ENCODE measurements at places on chromosomes 13 and 19. TPM values are rescaled to one million over a fixed set of nuclear protein-coding genes. Genes with fewer than 3 reads are reported as not detected.
A peak's percentile ranks its signal among the peaks of the same experiment; 100 is the strongest.

DNA sequence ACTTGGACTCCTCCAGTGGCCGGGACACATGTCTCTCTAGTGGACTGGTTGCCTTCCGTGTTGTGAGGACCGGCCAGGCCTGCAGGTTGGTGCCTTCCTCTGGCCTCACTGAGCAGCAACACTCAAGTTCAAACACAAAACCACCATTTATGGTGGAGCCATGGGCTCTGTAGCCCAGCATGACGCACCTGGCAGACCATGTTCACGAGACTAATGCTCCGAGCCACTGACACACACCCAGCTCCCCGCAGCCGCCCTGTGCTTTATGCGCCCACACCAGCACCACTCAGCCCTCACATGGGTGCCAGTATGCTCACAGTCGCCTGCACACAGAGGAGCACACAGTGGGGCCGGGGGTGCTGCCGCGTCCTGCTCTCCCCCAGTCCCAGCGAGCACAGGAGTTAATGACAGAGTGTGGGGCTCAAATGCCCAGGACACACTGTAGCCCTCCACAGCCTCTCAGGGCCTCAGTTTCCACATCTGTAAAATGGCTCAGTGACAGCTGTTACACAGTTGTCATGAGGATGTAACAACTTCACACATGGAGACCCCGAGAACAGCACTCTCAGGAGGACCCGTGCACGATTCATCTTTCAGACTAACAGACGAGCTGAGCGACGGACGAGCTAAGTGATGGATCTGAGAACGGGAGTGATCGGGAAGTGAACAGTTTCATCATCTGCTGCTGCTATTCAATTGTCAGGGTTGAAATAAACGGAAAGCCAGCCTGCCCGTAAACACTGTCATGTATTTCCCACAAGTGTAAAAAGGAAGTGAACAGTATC, 7.8 kb downstream of the GAS6 start:
- no peak for DNase-seq

- DNase-seq = no peak
Measured at GRCh38 chr19:18289471-18290301, 8.3 kb upstream of the JUND start.

DNA sequence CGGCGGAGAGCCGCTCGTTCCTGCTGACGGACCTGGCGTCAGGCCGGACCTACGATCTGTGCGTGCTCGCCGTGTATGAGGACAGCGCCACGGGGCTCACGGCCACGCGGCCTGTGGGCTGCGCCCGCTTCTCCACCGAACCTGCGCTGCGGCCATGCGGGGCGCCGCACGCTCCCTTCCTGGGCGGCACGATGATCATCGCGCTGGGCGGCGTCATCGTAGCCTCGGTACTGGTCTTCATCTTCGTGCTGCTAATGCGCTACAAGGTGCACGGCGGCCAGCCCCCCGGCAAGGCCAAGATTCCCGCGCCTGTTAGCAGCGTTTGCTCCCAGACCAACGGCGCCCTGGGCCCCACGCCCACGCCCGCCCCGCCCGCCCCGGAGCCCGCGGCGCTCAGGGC, 8.4 kb downstream of the LRFN3 start:
- DNase-seq = no peak

GRCh38 chr19:44894052-44894400, 3.0 kb downstream of the TOMM40 start:
- DNase-seq = no peak

- no peak for DNase-seq
Measured at GRCh38 chr13:112842343-112842856, 126.6 kb upstream of the MCF2L start.

GRCh38 chr19:3697671-3698385, 2.4 kb downstream of the PIP5K1C start:
- no peak for DNase-seq

DNA sequence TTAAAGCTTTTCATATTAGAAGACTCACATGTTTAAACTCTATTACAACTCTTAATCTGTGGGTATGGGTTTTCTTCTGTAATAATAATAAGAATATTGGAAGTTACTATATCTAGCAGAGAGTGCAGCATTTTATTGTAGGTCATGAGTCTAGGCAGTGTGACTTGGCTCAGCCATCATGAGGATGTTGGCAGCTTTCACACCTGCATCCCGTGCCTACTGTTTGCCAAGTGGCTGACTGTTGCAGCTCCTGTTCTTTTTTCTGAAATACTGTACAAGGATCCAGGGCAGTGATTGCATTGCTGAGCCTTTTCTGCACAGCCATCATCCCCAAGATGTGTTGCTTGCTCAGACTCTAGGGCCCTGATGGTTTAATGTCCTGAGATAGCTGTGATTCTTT, 47.4 kb downstream of the MTUS2 start:
- DNase-seq = no peak

- no peak for DNase-seq
Measured at GRCh38 chr13:24274452-24275021, 34.8 kb upstream of the C1QTNF9 start.

- no peak for DNase-seq
Measured at GRCh38 chr19:7718668-7719067, 13.2 kb downstream of the CLEC4G start.

DNA sequence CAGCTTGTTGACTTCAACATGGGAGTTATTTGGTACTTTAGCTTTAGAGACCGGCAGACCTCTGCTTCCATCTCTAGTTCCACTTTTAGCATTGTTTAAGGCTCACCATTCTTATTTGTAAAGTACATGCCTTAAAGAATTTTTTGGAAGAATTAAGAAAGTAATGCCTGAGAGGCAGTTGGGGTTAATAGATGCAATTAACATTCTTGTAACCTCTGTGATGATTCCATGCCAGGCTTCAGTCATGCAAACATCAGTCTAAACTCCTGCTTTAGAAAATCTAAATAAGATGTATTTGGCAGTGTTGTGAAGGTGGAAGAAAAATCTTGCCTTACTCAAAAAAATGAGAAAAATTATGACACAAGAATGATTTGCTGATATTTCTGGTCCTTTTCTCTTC, 79.9 kb upstream of the UBAC2 start:
- DNase-seq = peak; percentile 36

DNA sequence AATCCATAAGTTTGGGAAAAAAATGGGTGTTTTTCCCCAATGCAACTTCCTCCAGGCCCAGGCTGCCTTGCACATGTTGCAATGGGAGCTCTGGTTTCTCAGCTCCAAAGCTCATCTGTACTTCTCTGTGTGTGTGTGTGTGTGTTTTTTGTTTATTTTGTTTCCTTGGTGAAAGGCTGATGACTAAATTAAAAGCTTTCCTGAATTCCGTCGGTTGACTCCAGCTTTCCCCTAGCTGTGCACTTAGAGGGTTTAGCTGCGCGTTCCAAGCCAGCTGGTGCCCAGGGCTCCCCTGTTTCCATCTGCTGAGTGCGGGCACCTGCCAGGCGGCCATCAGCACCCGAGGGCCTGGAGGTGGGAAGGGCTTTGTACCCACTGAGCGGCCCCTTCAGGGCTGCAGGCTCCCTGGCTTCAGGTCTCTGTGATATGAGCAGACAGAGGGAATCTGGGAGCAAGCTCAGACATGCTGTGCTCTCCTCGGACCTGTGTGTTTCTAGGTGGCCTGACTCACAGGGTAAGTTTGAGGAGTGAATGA, 129.1 kb upstream of the SOX1 start:
- no peak for DNase-seq

DNA sequence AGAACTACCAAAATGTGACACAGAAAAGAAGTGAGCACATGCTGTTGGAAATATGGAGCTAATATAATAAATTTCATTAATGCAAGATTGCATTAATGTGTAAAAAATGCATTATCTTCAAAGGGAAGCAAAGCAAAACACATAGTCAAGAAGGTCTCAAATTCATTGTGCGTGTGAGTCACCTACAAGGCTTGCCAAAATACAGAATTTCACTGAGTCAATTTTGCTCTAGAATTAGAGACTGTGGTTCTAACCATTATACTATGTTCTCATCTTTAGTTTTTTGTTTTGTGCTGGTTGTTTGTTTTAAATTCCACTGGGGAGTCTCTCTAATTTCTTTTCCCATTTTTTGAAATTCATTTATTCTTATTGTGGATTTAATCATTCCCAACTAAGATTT, 149.8 kb upstream of the SLITRK1 start:
- DNase-seq = no peak

DNA sequence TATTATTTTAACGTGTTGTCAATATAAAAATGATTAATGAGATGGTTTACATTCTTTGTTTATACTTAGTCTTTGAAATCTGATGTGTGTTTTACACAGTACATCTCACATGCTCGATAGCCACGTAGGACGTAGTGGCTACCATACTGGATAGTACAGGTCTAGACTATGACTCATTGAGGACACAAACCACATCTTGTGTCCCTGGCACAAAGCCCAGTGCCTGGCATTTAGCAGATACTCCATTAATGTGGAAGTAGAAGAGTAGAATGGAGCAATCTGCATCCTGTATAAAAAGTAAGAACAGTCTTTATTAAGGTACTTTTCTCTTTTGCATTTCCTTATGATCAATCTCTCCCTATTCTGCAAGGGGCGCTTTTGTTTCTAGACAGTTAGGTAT, 49.0 kb upstream of the FRY start:
- DNase-seq = peak; percentile 43

DNA sequence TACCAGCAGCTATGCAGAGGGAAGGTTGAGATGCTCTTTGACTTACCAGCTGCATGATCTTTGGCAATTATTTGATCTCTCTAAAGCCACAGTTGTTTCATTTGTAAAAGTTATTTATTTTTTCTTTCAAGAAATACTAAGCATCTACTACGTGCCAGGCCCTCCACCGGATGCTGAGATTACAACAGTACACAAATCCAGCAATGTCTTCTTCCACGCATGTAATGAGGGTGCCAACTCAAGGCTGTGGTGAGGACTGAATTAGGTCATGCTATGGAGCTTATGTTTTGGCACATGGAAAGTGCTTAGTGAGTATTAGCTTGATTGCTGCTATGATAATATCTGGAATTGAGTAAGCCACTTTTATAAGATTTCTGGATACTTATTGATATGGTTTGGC, 358.2 kb downstream of the IRS2 start:
- DNase-seq = no peak

DNA sequence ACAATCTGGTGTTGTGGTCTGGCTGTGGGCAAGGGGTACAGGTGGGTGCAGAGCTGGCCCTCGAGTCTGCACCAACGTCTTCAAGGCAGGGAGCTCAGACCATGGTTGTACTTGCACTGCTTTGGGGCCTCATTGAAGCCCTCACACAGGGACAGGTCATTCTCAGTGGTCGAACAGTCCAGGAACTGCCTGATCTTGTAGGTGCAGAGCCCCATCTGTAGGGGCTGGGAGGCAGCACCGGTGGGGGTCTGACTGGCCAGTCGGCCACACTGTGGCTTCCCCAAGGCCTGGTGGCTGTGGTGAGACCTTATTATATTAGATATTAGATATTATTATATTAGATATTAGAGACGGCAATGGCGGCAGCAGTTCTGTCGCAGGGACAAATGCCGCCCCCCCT, 14.0 kb downstream of the S1PR2 start:
- no peak for DNase-seq

- no peak for DNase-seq
Measured at GRCh38 chr19:29117926-29118325, 95.0 kb downstream of the UQCRFS1 start.

GRCh38 chr13:63948045-63948444, 2532.4 kb upstream of the PCDH20 start:
- DNase-seq = no peak

GRCh38 chr19:35214766-35215422, 13.6 kb downstream of the FAM187B start:
- DNase-seq = no peak

DNA sequence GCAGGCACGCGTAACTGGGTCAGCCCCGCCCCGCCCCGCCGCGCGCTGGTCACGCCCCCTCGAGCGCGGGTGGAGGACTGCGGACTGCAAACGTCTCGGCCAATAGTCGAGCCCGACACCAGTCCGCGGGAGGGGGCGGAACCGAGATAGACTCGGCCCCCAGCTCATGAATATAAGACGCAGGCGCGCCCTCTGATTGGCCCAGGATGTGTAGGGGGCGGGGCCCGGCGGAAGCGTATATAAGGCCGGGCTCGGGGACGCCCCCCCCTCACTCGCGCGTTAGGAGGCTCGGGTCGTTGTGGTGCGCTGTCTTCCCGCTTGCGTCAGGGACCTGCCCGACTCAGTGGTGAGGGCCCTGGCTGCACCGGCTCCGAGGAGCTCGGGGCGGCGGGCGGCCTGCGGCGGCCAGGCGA, at the start of gene CIRBP:
Gene CIRBP, plus strand, starts transcription at position 268 of the 413 bp plus-strand sequence. CDS start 1,602 bp downstream, outside the sequence.
- peak; percentile 99 for DNase-seq

DNA sequence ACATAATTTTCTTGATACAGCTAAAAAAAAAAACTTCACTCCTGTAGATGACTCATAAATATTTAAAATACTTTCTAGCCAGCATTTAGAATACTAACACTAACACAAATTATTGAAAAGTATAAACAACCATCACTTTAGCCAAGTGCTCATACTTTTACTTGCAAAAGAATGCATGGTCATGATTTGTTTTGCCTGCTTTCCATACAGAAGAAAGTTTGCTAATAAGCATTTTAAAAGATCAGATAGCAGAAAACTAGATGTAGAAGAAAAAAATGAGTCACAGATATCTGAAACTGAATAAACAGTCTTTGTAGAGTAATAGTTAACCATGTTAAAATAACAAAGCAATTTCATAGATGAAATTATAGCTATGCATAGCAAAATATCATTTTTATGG, 2280.4 kb upstream of the PCDH20 start:
- no peak for DNase-seq

DNA sequence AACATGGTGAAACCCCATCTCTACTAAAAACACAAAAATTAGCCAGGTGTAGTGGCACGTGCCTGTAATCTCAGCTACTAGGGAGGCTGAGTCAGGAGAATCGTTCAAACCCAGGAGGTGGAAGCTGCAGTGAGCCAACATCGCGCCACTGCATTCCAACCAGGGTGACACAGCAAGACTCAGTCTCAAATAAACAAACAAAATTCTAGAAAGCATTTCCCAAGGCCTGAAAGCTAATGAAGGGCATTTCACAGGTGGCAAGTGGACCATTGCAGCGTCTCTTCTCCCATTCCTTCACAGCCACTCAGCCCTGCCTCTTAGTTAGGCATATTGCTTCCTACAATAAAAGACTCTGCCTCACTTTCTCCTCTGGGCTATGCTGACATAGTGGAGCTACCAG, 13.5 kb upstream of the RXFP2 start:
- peak; percentile 39 for DNase-seq

DNA sequence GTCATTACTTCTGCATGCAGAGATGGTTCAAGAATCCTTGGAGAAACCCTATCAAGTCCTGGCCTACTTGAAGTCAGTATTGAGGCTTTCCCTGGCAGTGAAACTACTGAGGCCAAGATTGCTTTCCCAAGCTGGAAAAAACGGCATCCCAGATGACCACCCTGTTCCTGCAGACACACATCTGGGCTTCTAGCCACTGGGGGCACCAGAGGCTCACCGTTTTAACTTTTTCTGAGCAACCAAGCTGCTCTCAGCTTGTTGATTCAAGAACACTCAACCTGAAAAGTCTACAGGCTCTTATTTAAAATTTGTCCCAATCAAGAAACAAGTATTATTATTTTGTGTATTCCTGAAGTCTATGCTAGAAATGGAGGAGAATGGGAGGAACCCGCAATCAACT, 66.6 kb downstream of the SPRYD7 start:
- no peak for DNase-seq

RASGRP4 gene
- not detected for total RNA-seq

DIAPH3 gene
- total RNA-seq = 33.9 TPM

CALR3 gene
- total RNA-seq = not detected

CA11 gene
- not detected for total RNA-seq

CFD gene
- 3.3 TPM for total RNA-seq

MADCAM1 gene
- not detected for total RNA-seq

LILRA5 gene
- total RNA-seq = not detected

EDDM13 gene
- not detected for total RNA-seq

SCN1B gene
- 4.0 TPM for total RNA-seq

ITGBL1 gene
- 100 TPM for total RNA-seq

CD33 gene
- not detected for total RNA-seq

ZIK1 gene
- total RNA-seq = 6.1 TPM

ZNF443 gene
- not detected for total RNA-seq

FCGBP gene
- under 0.01 TPM for total RNA-seq

Measured in SJSA1 (cell line).